ENCODE measurements at places on chromosomes 6 and 20.

DNA sequence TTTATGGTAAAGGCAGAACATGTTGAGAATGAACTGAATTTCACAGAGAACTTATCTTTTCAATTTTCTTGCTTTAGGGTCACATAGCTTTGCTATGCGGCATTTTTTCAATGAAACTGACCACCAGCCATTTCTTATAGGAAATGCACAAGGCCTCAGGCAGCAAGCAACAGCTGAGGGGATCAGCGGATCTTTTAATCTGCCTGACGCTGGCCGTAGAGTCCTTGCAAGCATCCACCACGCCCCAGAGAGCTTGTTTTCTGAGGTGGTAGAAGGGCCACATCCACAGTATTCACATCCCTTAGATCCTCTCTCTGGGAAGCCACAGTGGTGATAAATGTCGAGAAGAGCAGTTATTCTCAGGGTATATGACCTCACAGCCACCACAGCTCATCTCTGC is 34.3 kb downstream of the FLRT3 start:
- H3K4me3 ChIP-seq, result no peak overlapping the region
- no peaks in the 10 kb centered on the region for H3K4me1 ChIP-seq
- no peaks in the 10 kb centered on the region for H3K27me3 ChIP-seq
- H3K27ac ChIP-seq, result no peak overlapping the region

GRCh38 chr6:106377061-106377540 is 16.6 kb downstream of the CRYBG1 start:
- no peaks in the 10 kb centered on the region for H3K36me3 ChIP-seq
- H3K27ac ChIP-seq, result peak overlapping the region; percentile 25
- peak overlapping the region; percentile 39 for H3K4me3 ChIP-seq
- no peaks in the 10 kb centered on the region for H3K27me3 ChIP-seq

DNA sequence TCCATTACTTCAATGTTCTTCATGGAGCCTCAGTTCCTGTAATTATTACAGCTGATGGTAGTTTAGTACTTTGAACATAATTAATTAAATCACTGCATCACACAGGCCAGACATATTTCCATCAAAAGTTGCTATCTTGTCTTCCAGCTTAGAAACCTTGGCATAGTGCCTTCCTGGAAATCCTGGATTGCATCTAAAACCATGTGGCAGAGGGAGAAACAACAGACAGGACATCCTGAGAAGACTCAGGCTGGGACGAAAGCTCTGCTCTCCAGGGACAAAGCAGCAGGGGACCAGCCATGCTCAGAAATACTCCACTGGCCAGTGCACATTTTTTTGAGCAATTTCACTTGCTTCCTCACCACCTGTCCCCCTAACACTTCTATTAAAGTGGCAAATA is 55.3 kb downstream of the TBX18 start:
- no peaks in the 10 kb centered on the region for H3K4me1 ChIP-seq
- H3K27ac ChIP-seq, result no peak overlapping the region
- H3K27me3 ChIP-seq, result no peaks in the 10 kb centered on the region
- H3K4me3 ChIP-seq, result no peak overlapping the region
- no peak for DNase-seq

- H3K27me3 ChIP-seq, result no peaks in the 10 kb centered on the region
- no peaks in the 10 kb centered on the region for H3K36me3 ChIP-seq
- H3K4me3 ChIP-seq, result no peak overlapping the region
- no peak overlapping the region for H3K27ac ChIP-seq
- DNase-seq, result no peak
Observed at GRCh38 chr6:134816300-134816699, 133.6 kb downstream of the ALDH8A1 start.

GRCh38 chr6:14924126-14925024 is 321.5 kb upstream of the JARID2 start:
- no peak overlapping the region for H3K4me3 ChIP-seq
- no peaks in the 10 kb centered on the region for H3K4me1 ChIP-seq
- H3K36me3 ChIP-seq, result no peaks in the 10 kb centered on the region
- no peak overlapping the region for H3K27ac ChIP-seq
- peak; percentile 16 for DNase-seq

- no peaks in the 10 kb centered on the region for H3K27me3 ChIP-seq
- no peak overlapping the region for H3K27ac ChIP-seq
- no peak for DNase-seq
- H3K36me3 ChIP-seq, result no peaks in the 10 kb centered on the region
- H3K4me1 ChIP-seq, result peaks cover 2% of the 10 kb centered on the region
Observed at GRCh38 chr6:12249541-12250382, 40.4 kb upstream of the EDN1 start.

- H3K27ac ChIP-seq, result no peak overlapping the region
- H3K4me1 ChIP-seq, result peaks cover 3% of the 10 kb centered on the region
- no peaks in the 10 kb centered on the region for H3K36me3 ChIP-seq
- peaks cover 34% of the 10 kb centered on the region for H3K27me3 ChIP-seq
- H3K4me3 ChIP-seq, result no peak overlapping the region
- DNase-seq, result no peak
Observed at GRCh38 chr20:46264391-46265266, 43.7 kb downstream of the CDH22 start.

DNA sequence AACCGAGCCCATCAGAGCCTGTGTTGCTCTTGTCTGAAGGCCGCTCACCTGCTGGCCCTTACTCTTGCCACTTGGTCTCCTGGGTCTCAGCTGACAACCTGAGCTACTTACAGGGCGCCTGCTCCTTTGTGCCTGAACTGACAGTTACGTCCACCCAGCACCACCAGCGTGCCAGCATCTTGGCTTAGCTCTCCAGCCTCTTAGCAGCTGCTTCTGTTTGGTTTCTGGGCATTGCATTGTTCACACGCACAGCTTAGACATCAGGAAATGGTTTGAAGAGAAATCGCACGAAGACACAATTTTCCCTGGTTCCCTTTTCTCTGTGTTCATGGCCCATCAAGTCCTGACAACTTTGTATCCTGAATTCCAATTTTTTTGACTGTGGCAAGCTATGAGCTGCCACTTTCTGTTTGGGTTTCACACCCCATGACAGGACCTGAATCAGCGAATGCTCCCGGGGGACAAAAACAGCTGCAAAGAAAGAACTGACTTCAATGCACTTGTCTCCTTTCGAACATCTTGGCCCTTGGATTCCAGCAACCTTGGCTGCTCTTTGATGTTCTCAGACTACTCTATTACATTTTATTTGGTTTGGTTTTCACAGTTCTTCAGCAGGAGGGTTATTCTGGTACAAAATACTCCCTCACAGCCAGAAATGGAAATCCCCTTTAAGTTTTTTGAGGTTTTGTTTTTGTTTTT is 45.2 kb upstream of the LY86 start:
- no peak for DNase-seq
- peaks cover 23% of the 10 kb centered on the region for H3K27me3 ChIP-seq
- no peak overlapping the region for H3K27ac ChIP-seq
- no peak overlapping the region for H3K4me3 ChIP-seq
- peaks cover 9% of the 10 kb centered on the region for H3K4me1 ChIP-seq

DNA sequence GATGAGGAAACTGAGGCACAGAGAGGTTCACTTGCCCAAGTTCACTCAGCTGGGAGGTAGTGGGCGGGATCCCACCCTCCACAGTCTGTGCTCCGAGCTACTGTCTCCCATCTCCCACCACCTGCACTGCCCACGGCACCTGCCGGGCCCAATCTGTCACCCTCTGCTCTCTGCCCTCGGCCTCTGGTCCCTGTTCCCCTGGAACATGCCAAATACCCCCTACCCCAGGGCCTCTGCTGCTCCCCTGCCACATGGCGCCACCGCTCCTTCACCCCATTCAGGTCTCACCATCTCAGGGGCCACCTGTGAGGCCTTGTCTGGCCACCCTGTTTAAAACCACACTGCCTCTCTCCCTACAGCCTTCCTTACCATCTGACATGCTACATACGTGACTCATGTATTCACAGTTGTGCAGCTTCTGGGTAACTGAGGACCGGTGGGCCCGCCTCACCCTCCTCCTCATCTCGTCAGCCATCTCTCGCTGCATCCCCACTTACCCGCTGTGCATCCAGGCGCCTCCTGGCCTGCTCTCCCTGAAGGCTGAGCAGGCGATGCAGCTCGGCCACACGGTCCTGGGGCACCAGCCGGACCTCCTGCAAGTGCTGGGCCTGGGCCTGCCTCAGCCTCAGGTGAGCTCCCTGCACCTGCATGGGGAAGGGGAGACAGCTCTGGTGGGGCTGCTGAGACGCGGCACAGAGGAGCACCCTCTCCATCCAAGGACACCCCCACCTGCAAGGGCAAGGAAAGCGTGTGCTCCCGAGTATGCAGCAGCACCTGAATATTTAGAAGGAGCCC is 50.6 kb downstream of the GINS1 start:
- peaks cover 8% of the 10 kb centered on the region for H3K4me1 ChIP-seq
- no peak overlapping the region for H3K4me3 ChIP-seq
- DNase-seq, result no peak
- peaks cover 68% of the 10 kb centered on the region for H3K36me3 ChIP-seq

- no peak overlapping the region for H3K27ac ChIP-seq
- DNase-seq, result no peak
- no peak overlapping the region for H3K4me3 ChIP-seq
- peaks cover 34% of the 10 kb centered on the region for H3K27me3 ChIP-seq
- peaks cover 5% of the 10 kb centered on the region for H3K4me1 ChIP-seq
Observed at GRCh38 chr6:15734118-15734897, 71.5 kb upstream of the DTNBP1 start.

DNA sequence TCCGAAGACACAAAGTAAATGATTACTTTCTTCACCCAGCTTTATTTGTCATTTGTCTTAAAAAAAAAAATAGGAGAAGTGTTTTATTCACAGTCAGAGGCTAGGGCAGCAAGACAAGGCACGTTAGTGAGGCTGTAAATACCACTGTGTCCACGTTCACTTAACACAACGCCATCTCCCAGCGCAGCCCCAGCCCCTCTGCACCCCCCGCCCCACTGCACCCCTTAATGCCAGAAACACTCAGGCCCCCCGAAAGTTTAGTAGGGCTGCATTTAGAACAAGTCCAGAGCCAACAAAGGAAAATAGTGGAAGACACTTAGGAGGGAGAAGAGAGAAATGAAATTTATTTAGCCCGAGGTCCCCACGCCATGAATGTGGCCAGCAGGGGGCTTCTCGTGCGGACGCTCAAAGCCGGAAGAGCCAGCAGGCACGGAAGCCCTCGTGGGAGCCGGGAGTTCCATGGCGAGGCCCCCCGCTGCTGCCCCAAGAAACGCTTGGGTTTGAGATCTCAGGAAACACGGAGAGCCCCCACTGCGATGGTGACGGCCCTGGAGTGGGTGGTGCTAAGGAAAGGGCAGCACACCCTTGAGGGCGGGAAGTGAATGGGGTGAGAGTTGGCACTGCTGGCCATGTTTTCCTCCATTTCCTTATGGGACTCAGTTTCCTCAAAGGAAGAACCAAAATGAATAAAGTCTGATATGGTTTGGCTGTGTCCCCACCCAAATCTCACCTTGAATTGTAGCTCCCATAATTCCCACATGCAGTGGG is 50.2 kb downstream of the IYD start:
- H3K36me3 ChIP-seq, result no peaks in the 10 kb centered on the region
- peak overlapping the region; percentile 67 for H3K27ac ChIP-seq
- H3K4me3 ChIP-seq, result peak overlapping the region; percentile 70
- H3K27me3 ChIP-seq, result peaks cover 13% of the 10 kb centered on the region

DNA sequence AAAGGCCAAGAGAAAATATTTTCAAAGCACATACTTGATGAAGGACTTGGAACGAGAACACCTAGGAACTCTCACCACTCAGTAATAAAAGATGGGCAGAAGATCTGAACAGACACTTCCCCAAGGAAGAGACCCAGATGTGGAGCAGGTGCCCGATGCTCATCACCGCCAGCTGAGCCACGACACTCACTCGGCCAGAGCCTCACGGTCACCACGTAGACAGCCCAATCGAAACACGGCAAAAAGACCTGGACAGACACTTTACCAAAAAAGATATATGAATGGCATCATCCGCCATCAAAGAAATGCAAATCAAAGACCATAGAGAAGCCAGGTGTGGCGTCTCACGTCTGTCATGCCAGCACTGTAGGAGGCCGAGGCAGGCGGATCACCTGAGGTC is 41.6 kb downstream of the SLC2A4RG start:
- DNase-seq, result no peak
- H3K4me3 ChIP-seq, result no peak overlapping the region
- H3K36me3 ChIP-seq, result no peaks in the 10 kb centered on the region
- peaks cover 3% of the 10 kb centered on the region for H3K27me3 ChIP-seq

- H3K4me1 ChIP-seq, result peaks cover 7% of the 10 kb centered on the region
- H3K27me3 ChIP-seq, result no peaks in the 10 kb centered on the region
- no peaks in the 10 kb centered on the region for H3K36me3 ChIP-seq
- H3K4me3 ChIP-seq, result no peak overlapping the region
- DNase-seq, result no peak
Observed at GRCh38 chr6:35178012-35178411, 35.7 kb upstream of the SCUBE3 start.

DNA sequence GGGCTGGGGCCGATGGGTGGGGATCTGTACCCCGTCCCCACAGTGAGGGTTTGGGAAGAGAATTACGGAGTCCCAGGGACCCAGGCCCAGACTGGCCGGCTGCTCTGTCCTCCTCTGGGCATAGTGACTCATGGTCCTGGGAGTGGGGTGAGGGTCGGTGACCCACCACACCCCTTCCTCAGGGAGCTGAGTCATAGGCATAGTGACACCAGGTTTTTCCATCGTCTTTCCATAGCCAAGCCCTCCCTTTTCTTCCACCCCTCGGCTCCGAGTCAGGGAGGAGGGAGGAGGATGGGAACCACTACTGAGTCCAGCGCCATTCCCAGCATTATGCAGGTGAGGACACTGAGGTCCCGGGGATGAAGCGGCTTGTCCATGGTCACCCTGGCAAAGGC is 8.9 kb downstream of the CYP21A2 start:
- H3K27ac ChIP-seq, result no peak overlapping the region
- peaks cover 14% of the 10 kb centered on the region for H3K27me3 ChIP-seq
- H3K36me3 ChIP-seq, result peaks cover 39% of the 10 kb centered on the region
- DNase-seq, result peak; percentile 83
- peaks cover 11% of the 10 kb centered on the region for H3K4me1 ChIP-seq
- H3K4me3 ChIP-seq, result peak overlapping the region; percentile 3

DNA sequence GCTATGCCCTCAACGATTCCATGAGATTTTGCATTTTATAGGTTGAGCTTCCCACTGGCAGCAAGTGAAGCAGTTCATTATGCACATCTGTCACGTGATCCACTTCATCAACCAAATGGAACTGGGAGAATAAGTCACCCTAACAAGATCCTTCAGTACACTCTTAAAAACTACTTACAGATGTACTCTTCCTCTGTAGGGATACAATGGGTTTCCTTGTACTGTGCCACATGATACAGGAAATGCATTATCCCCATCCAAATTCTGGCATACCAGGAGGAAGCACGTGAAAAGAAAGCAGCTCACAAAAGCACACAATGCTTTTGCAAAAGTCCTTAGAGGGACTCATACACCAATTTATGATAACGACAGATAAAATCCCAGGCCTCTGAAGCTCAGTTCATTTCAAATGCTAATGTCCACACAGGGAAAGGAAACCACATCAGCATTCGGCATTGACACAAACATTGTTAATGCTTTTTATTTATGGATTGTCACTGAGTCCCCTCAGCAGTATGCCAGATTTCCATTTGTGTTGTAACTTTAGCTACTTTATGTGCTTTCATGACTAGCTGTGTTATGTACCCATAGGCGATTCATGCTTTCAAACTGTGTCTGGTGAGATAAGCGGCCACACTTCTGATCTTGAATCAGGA is 58.1 kb upstream of the REV3L start:
- no peaks in the 10 kb centered on the region for H3K4me1 ChIP-seq
- no peak overlapping the region for H3K4me3 ChIP-seq
- DNase-seq, result no peak
- peaks cover 6% of the 10 kb centered on the region for H3K36me3 ChIP-seq
- H3K27ac ChIP-seq, result no peak overlapping the region
- no peaks in the 10 kb centered on the region for H3K27me3 ChIP-seq

Measured in mesenchymal stem cell (in vitro differentiated cells and primary cell).